ENCODE measurements at places on chromosomes 2 and 18.

DNA sequence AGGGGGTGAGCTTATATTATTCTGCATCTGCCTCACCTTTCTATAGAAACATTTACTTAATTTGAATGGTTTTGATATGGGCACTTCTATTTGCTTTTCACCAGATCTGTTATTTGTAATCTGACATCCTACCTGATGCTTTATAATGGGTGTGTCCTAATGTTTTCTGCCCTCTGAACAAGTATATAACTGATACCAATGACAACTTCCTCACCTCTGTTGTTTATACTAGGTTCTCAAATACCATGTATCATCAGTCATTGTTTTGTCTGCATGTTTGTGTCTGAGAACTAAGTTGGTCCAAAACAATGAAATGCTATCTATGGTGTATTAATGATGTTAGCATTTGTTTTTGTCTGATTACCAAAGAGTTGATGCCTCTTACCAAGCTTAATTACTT lies 45.8 kb downstream of the ITGA6 start:
- no peak for DNase-seq

DNA sequence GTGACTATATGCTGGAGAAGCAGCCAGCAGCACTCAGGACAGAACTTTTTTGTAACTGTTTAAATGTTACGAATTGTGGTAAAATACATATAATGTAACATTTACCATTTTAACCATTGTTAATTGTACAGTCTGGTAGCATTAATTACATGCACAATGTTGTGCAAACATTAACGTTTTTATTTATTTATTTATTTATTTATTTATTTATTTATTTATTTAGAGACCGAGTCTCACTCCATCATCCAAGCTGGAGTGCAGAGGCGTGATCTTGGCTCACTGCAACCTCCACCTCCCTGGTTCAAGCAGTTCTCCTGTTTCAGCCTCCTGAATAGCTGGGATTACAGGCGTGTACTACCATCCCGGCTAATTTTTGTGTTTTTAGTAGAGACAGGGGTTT lies 88.7 kb upstream of the TEX51 start:
- no peak for DNase-seq

DNA sequence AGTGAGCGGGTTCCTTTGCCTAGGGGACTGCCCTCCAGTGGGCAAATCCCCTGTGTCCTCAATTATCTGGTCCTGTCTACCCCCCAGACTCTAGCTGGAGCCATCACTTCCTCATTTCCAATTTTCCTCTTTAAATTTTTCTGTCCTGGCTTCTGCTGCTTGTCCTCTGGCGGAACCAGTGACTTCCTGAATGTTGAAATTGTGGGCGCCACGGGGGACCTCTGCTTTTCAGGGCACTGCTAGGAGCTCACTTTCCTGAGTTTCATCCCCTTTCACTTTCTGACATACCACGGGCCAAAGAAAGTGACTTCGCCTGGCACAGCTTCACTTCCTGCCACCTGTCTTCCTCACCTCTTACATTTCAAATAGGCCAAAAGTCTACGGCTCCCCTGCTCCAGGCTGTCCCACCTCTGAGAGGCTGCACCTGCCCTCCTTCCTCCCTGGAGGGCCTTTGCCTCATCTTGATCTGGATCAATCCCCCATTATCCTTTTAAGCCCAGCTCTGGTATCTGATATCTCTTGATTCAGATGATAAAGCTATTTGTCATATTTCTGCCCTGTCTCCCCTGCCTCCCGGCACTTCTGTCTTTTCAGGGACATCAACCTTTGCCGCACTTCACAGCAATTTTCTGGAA lies 1.4 kb upstream of the MARCO start:
- no peak for DNase-seq

DNA sequence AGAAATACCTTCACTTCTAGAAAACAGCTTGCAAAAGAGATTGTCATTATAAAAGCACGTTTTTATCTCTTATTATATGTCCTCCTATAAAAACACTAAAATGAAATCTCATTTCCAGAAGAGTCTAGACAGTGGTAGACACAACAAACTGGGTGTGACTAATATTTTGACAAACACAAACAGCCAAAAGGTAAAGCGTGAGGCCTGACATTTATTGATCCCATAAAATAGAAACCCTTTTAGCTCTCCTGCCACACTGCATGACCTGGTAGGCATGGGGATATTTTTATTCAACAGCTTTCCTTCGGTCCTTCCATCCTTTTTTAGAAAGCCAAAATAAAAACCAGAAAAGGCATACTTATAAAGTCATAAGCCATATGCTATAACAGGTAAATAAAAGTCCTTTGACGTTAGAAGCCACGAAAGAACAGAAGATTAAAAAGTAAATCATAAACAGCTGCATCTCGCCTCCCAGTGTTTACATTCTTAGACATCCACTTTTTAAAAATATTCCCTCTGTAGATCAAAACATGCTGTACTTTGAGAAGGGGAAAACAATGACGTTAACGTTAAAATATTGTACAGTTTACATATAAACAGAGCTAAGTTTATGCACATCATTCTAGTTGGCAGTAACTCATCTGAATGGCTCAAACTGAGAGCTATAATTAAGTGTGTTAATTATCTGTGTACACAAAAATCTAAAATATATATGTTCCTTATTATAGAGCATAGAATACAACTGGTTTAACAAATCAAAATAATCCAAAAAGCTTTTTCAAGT lies 44.6 kb downstream of the IRS1 start:
- no peak for DNase-seq

GRCh38 chr2:132460781-132461180 lies 44.2 kb downstream of the GPR39 start:
- no peak for DNase-seq

DNA sequence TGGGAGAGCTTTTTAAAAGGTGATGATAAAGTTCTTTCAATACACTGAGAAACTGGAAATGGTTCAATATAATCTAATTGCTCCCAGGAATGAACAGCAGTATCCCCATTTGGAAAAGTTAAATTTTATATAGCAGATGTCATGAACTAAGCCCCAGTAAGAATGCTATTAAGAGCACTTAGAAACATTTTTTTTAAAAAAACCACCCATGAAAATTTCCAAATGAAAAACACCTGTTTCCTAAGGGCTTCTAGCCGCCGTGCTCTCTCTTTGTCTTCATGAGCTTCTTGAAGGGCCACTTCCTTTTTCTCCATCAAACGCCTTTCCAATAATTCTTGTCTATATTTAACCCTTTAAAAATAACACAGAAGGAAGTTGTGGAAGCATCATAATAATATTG lies 77.0 kb downstream of the UPP2 start:
- no peak for DNase-seq

- DNase-seq: no peak
Observed at GRCh38 chr2:101500180-101500579, 25.3 kb upstream of the RFX8 start.

DNA sequence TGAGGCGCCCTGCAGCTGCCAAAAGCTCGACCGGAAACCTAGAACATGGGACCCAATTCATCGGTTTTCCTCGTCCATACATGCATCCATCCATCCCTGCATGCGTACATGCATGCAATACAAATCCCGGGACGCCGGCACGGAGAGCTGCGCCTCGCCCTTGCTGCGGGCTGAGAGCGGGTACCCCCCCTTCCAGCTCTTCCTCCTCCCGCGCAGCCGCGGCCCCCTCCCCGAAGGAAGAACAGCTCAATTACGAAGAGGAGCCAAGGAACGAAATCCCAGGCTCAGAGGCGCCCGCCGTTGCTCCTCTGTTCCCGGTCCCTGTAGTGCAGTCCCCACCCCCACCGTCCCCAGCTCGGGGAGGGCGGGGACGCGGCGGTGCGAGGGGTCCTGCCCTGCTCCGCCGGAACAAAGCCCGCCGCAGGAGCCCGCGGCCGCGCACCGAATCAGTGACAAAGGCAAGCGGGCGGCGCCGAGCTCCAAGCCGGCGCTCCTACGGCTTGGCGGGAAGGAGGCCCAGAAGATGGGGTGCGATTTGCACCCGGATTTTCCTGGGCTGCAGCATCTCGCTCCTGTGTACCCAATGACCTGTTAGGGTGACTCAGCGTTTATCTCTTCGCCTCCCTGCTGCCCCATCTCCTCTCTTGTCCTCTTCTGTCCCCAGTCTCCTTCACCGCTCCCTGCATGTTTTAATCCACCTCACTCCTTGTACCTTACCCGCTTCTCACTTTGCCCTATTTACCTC lies 8.9 kb upstream of the POU3F3 start:
- no peak for DNase-seq

DNA sequence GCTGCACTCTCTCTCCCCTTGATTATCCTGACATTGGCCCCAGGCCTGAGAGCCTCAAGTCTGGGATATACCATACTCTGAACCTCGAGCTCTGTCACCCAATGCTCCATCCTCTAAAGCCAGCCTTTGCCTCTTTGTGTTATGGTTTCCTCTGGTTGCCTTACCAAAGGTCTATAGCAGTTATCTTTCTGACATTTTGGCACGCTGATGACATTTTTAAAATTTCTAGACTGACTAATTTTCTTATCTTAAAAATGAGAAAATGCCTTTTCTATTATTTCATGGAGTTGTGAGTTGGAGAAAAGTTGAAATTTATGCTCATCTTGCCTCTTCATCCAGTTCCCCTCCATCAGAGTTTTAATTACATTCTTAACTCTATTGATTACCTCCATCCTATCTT lies 62.7 kb downstream of the PKP4 start:
- no peak for DNase-seq

GRCh38 chr2:179558010-179558934 lies 293.6 kb upstream of the SESTD1 start:
- no peak for DNase-seq

- no peak for DNase-seq
Observed at GRCh38 chr18:8943900-8944870, 158.3 kb upstream of the NDUFV2 start.

GRCh38 chr2:119349289-119349688 lies 17.3 kb downstream of the C2orf76 start:
- no peak for DNase-seq

- no peak for DNase-seq
Observed at GRCh38 chr18:21777814-21778213, 37.2 kb downstream of the MIB1 start.

- DNase-seq: no peak
Observed at GRCh38 chr2:160931531-160931930, 228.7 kb upstream of the TANK start.

All from omental fat pad (tissue), 4 donors.